ENCODE measurements at places on chromosomes 1 and 21. TPM values are rescaled to one million over a fixed set of nuclear protein-coding genes. Genes with fewer than 3 reads are reported as not detected.

FMO5 gene
- total RNA-seq: 1.1 TPM

CASQ1 gene
- total RNA-seq: not detected

AMY2B gene
- 0.95 TPM for total RNA-seq

AXDND1 gene
- 3.4 TPM for total RNA-seq

DNA sequence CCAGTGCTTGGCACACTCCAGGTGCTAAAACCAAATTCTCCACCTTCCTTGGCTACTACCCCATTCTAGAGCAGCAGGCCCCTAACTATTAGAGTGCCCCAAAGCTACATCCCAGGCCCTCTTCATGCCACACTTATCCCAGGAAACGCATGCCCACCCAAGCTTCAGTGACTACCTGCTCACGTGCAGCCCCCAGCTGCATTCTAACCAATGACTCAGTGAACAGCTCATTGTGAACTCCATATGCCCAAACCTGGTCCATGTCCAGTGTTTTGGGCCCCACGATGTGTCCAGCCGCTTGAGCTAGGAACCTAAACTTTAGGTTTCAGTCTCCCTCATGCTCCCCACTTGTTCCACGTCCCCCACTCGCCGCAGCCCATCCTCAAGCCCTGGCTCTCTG lies 41.5 kb downstream of the NKAIN1 start:
- DNase-seq: no peak
- H3K4me1 ChIP-seq: no peaks in the 10 kb centered on the region

- H3K4me1 ChIP-seq: no peaks in the 10 kb centered on the region
- H3K27me3 ChIP-seq: no peaks in the 10 kb centered on the region
- no peak overlapping the region for H3K4me3 ChIP-seq
- no peak overlapping the region for H3K27ac ChIP-seq
Observed at GRCh38 chr1:191174298-191174697, 696.6 kb upstream of the BRINP3 start.

- H3K27ac ChIP-seq: no peak overlapping the region
- no peaks in the 10 kb centered on the region for H3K4me1 ChIP-seq
- no peaks in the 10 kb centered on the region for H3K36me3 ChIP-seq
- DNase-seq: no peak
- no peak overlapping the region for H3K4me3 ChIP-seq
- H3K27me3 ChIP-seq: no peaks in the 10 kb centered on the region
Observed at GRCh38 chr1:32622806-32623681, 27.3 kb downstream of the ZBTB8OS start.

DNA sequence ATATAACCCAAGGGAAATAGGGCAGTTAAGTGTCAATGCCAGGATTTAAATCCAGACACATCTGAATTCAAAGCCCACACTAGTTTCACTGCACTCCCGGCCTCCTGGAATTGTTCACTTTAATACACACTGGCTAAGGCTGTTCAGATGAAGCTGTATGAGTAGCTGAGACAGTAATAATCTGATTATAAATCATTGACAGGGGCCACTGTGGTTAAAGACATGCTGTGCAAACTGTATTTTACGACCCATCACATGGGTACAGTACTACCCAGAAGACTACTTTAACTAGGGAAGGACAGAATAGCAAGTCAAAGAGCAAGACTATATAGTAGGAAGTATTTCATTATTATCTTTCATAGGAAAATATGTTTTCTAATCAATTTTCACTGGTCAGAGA lies 16.1 kb upstream of the NTNG1 start:
- H3K36me3 ChIP-seq: no peaks in the 10 kb centered on the region
- no peaks in the 10 kb centered on the region for H3K27me3 ChIP-seq
- H3K27ac ChIP-seq: no peak overlapping the region
- no peaks in the 10 kb centered on the region for H3K4me1 ChIP-seq
- DNase-seq: no peak

DNA sequence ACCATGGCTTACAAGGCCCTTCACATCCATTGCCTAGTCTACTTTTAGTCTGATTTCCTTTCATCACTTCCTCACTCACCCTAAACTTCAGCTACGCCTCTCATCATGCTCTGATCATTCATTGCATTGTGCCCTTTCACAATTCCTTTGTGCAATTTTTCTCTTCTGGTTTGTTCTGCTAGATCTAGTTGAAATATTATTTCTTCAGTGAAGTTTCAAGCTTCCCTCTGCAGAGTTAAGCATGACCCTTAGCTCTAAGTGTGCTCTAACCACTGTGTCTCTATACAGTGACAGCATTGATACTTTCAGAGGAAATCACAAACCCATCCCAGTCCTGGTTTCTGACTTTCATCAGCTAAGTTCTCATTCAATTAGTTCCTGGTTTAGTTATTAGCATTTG lies 166.1 kb downstream of the PLA2G4A start:
- no peaks in the 10 kb centered on the region for H3K27me3 ChIP-seq
- H3K27ac ChIP-seq: no peak overlapping the region
- H3K4me1 ChIP-seq: no peaks in the 10 kb centered on the region
- DNase-seq: no peak
- no peak overlapping the region for H3K4me3 ChIP-seq

GRCh38 chr1:54882519-54882918 lies 4.5 kb downstream of the DHCR24 start:
- H3K4me1 ChIP-seq: peaks cover 64% of the 10 kb centered on the region
- peak overlapping the region; percentile 79 for H3K27ac ChIP-seq
- DNase-seq: peak; percentile 75
- H3K27me3 ChIP-seq: no peaks in the 10 kb centered on the region

- no peak overlapping the region for H3K4me3 ChIP-seq
- DNase-seq: no peak
- H3K36me3 ChIP-seq: no peaks in the 10 kb centered on the region
- no peak overlapping the region for H3K27ac ChIP-seq
- no peaks in the 10 kb centered on the region for H3K27me3 ChIP-seq
Observed at GRCh38 chr1:94012708-94013366, 103.6 kb upstream of the GCLM start.

DNA sequence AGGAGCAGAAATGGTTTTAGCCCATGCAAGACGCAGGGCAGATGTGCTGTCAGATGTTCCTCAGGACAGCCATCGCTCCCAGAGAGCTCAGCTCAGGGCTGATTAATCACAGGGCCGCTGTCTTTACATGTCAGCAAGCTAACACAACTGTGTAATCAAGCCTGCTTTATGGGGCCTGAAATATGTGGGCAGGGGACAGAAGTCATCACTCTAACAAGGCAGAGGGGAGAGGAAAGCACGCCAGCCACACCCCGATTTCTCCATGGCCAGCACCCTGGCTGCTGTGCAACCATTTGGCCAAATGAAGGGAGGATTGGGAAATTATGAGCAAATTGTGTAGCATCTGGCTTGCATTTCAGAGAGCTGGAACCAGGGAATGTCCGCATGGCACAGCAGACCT lies 368.8 kb downstream of the NPHP4 start:
- H3K4me1 ChIP-seq: no peaks in the 10 kb centered on the region
- no peak overlapping the region for H3K27ac ChIP-seq
- H3K36me3 ChIP-seq: no peaks in the 10 kb centered on the region
- H3K27me3 ChIP-seq: no peaks in the 10 kb centered on the region
- no peak overlapping the region for H3K4me3 ChIP-seq
- DNase-seq: no peak

DNA sequence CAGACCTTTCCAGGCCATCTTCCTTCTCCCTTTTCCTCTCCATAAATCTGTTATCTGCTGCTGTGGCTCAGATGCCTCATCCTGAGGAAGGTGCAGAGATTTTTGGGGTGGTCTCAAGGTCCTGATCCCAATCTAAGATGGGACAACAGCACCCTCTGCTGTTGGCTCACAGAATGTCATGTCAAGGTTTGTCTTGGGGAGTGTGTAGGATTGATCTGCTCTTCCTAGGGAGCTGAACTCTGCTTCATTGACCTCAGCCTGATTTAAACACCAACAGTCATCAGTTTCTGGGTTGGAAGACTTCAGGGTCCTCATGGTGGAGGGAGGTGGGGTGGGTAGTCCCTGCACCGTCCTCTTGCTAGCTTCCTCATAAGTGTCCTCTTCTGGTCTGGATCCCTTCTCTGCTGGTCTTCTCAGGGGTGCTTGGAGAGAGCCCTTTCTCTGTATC lies 62.8 kb upstream of the LAX1 start:
- no peaks in the 10 kb centered on the region for H3K27me3 ChIP-seq
- no peak overlapping the region for H3K27ac ChIP-seq
- DNase-seq: peak; percentile 39
- H3K36me3 ChIP-seq: peaks cover 19% of the 10 kb centered on the region
- no peak overlapping the region for H3K4me3 ChIP-seq

DNA sequence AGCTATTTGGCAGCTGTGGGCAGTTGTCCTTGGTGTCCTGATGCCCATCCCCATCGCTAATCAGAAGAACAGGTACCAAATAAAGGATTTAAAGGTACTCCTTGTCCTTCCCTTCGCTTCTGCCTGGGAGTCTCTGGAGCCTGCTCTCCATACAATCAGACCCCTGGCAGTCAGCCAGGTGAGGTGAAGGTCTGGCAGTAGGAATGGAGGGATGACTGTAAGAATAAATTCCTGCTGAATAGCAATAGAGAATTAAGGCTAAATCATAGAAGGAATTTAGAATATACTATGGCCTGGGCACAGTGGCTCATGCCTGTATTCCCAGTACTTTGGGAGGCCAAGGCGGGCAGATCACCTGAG lies 9.2 kb downstream of the THBS3 start:
- H3K4me1 ChIP-seq: peaks cover 10% of the 10 kb centered on the region
- no peaks in the 10 kb centered on the region for H3K36me3 ChIP-seq
- no peaks in the 10 kb centered on the region for H3K27me3 ChIP-seq
- H3K4me3 ChIP-seq: no peak overlapping the region
- no peak overlapping the region for H3K27ac ChIP-seq
- DNase-seq: no peak

DNA sequence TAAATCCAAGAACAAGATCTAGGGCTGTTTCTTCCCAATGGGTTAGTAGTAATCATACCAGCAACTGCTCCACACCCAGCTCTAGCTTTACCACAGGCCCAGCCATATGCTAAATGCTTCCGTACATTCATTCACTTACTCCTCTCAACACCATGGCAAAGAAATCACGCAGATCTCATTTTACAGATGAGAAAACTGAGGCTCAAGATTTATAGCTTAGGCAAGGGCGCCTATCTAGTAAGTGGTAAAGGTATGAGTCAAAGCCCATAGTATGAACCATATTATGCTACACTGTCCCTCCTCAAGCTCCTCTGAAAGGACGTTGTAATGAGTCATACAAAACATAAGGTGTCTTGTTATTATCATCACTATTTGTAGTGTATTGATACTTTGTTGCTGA lies 82.2 kb downstream of the NIBAN1 start:
- no peaks in the 10 kb centered on the region for H3K36me3 ChIP-seq
- no peak overlapping the region for H3K4me3 ChIP-seq
- no peak for DNase-seq
- H3K27me3 ChIP-seq: no peaks in the 10 kb centered on the region

DNA sequence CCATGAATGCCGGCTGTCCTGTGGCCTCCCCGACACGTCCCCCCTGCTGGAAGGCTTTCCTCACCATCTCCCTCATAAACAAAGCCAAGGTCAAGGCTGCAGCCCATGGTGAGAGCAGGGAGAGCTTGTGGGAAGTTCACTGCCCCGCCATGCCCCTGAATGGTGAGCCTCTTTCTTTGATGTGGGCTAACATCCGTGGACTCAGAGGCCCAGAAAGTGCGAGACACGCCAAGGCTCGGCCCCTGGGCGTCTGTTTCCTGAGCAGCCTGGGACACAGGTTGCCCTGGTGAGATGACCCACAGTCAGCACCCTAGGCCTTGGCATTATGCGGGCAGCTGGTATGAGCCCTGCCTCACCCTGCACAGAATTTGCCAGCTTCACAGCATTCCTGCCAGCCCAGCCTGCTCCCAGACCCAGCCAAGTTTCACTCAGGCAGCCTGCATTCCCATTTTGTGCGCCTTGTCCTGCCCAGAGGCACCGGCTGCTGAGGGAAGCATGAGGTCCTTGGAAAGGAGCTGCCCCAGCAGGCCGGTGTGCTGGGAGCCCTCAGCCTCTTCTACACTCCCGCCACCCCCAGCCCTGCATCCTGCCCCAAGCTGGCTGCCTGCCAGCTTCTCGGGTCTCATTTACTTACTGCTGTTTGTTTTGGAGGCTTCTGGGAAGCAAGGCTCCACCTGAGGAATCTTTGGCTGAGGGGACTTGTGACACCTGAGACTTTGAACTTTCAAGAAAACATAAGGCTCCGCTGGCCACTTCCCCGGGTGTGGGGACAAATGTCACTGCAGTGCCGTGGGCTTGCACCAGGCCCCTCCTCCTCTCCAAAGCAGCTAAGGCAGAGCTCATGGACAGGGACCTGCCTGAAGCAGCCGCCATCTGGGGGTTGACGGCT lies 31.9 kb downstream of the NEK2 start:
- peaks cover 97% of the 10 kb centered on the region for H3K4me1 ChIP-seq
- H3K4me3 ChIP-seq: peak overlapping the region; percentile 17
- peak; percentile 90 for DNase-seq
- peak overlapping the region; percentile 92 for H3K27ac ChIP-seq

GRCh38 chr1:154608397-154609270 lies 648 bp upstream of the ADAR start:
- peak overlapping the region; percentile 100 for H3K4me3 ChIP-seq
- H3K27ac ChIP-seq: peak overlapping the region; percentile 90
- H3K27me3 ChIP-seq: no peaks in the 10 kb centered on the region
- peak; percentile 41 for DNase-seq
- H3K36me3 ChIP-seq: no peaks in the 10 kb centered on the region
- H3K4me1 ChIP-seq: peaks cover 23% of the 10 kb centered on the region

DNA sequence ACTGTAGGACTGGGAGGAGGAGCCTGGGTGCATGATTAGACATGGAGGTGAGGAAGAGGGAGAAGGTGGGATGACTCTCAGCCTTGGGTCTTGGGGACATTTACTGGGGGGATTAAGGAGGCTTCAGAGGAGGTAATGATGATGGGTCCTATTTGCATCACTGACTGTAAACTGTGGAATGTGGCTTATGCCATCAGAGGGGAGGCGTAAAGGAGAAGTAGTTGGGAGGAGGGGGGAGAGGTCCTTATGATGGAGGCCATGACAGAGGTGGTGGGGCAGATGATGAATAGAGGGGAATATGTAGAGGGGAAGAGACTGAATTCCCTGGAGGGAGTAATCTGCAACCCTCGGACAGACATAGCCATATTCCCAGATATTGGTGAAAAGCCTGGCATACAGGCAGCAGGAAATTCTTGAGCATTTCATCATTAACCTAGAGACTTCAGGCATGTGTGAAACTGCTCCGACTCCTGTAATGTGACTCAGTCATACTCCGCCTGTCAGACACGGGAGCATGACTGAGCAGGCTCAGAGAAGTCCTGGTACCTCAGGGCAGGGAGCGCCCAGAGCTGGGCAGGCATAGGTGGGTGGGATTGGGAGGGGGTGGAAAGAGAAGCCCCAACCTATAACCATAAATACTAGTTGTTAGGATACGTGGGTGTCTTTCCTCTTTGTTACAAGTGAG lies 8.0 kb upstream of the LCE5A start:
- DNase-seq: no peak
- H3K27me3 ChIP-seq: no peaks in the 10 kb centered on the region
- H3K36me3 ChIP-seq: no peaks in the 10 kb centered on the region
- no peak overlapping the region for H3K4me3 ChIP-seq
- no peaks in the 10 kb centered on the region for H3K4me1 ChIP-seq

- H3K27ac ChIP-seq: no peak overlapping the region
- peaks cover 6% of the 10 kb centered on the region for H3K4me1 ChIP-seq
- H3K27me3 ChIP-seq: no peaks in the 10 kb centered on the region
- no peak for DNase-seq
- H3K4me3 ChIP-seq: no peak overlapping the region
- no peaks in the 10 kb centered on the region for H3K36me3 ChIP-seq
Observed at GRCh38 chr1:83499998-83500397, 498.9 kb downstream of the TTLL7 start.
